Stimulated activated CD4-positive, alpha-beta T cell treated with anti-CD3 and anti-CD28 coated beads, Interleukin-12 subunit alpha, Interleukin-12 subunit beta, amount 100 ng/mL, for 4 hours (primary cell): ENCODE measurements at places on chromosomes 13 and 19.
A peak's percentile ranks its signal among the peaks of the same experiment; 100 is the strongest.

DNA sequence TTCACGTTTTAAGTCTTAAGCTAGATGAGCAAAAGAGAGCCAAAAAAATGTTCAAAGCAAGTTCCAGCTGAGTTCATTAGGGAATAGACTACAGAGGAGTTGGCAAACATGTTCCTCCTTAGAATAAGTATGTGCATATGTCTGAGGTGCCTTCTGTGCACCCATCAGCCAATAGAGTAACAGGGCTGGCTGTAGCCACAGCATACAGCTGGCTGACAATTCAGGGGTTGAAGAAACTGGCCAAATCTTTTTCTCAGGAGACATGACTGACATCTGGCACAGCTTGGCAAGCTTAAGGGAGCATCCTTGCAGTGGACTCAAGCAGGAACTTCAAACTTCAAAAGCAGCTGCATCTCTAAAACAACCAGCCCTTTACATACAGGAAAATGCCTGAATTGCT, 414.8 kb upstream of the PCDH20 start:
- DNase-seq: no peak

GRCh38 chr13:102020611-102021216, 381.1 kb downstream of the FGF14 start:
- no peak for DNase-seq

DNA sequence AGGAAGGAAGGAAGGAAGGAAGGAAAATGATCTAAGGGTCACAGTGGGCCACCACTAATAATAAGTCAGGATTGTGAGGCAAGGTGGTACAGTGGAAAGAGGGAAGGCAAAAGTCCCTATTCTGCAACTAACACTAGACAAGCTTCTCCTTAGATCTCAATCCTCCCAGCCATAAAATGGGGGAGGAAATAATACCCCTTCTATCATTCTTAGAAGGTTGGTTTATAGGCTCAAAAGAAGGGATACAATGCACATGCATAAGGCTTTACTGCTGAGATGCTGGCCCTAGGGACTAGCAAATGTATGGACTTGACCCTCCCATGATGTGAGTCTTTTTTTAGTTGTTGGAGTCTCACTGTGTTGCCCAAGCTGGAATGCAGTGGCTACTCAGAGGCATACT, 167.7 kb upstream of the ZNF507 start:
- no peak for DNase-seq

GRCh38 chr13:88857256-88857655, 1186.1 kb downstream of the SLITRK5 start:
- DNase-seq: no peak

- no peak for DNase-seq
Measured at GRCh38 chr13:110392510-110393240, 85.6 kb downstream of the COL4A2 start.

GRCh38 chr19:1069009-1069779, 2.2 kb downstream of the ARHGAP45 start:
- DNase-seq: no peak

DNA sequence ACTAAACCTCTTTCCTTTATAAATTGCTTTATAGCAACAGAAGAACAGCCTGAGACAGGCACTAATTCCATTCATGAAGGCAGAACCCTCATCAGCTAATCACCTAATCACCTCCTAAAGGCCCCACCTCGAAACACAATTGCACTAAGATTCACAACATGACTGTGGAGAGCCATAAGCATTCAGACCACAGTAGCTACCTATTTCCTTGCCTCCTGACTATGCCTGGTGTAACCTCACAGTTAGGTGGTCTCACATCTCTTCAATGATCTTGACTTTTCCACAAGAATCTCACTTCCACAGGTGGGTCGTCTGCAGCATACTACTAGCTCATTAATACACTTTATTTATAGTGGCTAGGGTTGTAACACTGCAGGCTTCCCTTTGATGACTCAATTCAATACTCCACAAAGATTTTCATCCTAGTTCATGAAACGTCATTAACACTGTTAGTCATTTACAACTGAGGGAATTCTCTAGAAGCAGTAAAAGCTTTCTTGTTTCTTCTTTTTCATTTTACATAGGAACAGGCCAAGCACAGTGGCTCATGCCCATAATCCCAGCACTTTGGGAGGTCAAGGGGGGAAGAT, 27.1 kb downstream of the STK24 start:
- DNase-seq: no peak

GRCh38 chr19:12891553-12892021, 627 bp downstream of the GCDH start:
- DNase-seq: no peak

DNA sequence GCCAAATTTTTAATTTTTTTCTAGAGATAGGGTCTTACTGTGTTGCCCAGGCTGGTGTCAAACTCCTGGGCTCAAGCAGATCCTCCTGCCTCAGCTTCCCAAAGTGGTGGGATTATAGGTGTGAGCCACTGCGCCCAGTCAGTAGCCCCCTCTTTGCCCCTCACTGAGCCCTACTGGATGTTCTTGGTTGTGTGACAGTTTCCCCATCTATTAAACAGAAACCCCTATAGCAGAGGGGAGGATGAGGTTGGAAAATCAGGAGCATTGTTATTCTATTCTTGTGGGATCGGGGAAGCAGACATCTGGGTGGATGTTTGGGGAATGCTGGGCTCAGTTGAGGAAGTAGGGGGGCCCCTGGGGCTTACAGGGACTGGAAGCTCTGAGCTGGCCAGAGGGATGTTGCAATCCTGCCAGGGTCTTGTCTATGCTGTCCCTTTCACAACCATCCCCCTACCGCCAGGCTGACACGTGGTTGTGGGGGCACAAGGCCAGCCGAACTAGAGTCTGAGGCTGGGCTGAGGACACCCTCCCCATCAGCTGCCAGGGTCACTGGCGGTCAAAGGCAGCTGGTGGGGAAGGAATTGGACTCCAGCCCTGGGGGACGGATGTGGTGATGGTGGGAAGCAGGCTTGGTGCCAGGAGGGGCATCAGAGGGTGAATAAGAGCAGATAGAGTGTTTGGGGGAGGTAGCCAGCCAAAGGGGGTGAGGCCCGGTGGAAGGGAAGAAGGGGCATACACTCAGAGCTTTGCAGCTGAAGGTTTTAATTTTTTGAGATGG, 10.9 kb downstream of the APOC1 start:
- DNase-seq: no peak

DNA sequence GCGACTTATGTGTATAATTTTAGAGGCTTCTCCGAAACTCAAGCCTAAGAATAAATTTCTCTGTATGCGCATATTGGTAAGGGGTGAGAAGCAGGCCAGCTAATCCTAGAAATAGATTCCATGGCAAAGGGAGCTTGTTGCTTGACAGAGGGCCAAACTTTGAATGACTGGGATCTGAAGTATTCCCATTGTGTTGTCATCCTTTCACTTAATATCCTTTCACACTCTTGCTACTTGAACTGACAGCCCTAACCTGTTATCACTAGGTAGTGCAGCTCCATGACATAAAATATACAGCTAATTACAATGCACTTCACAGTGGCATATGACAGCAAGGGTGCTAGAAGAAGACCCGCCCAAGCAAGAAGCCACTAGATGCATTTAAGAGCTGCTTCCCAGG, 309.8 kb downstream of the OXGR1 start:
- no peak for DNase-seq

GRCh38 chr13:51122868-51123566, 11.9 kb upstream of the C13orf42 start:
- no peak for DNase-seq

DNA sequence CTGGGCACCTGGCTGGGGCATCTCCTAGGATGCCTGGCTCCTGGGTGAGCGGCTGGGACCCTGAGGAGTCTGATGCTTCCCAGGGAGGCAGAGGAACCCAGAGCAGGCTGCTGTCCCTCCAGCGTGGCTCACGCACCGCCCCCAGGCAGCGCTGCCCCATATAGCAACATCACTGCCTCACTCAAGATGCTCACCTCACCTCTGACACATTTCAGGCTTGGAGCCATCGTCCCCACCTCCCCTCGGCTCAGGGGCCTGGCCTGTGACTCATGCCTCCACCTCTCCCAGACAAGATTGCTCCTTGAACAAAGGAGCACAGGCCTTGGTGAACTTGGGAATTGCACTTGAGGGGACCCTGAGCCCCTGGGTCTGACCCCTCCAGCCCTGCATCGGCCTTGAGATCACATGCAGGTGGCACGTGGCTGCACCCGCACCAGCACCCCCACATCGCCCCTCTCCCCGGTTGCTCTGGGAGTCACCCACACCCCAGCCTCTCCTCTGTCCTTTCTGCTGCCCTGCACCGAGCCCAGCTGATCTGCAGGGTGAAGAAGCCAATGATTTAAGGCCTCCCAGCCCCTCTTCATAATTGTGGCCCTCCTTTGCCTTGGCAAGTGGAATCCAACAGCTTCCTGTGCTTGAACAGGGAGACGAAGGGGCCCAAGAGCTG, 11.2 kb downstream of the CEBPA start:
- no peak for DNase-seq

GRCh38 chr19:6739883-6740588, 556 bp downstream of the TRIP10 start:
- peak; percentile 15 for DNase-seq

DNA sequence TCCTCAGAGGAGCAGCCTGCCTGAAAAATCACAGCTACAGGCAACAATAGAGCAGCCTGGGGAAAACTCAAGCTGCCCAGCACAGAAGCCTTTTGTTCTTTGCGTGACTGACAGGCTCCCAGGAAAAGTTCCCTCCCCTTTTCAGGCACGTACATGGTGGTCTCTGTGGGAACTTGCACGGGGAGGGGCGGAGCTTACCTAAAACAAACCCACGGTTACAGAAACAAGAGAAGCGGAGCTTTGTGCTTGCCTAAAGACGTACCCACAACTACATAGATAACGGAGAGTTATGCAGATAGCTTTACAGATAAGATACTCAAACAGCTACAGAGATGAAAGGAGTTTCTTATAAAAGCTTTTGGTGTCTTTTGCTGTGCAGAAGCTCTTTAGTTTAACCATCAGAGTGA, 11.4 kb downstream of the ETFB start:
- DNase-seq: no peak

GRCh38 chr13:51839711-51840540, 5.1 kb downstream of the TMEM272 start:
- no peak for DNase-seq

- no peak for DNase-seq
Measured at GRCh38 chr13:25046274-25046984, 49.5 kb upstream of the PABPC3 start.

GRCh38 chr19:18594096-18594823, 5.7 kb downstream of the REX1BD start:
- DNase-seq: peak; percentile 75

DNA sequence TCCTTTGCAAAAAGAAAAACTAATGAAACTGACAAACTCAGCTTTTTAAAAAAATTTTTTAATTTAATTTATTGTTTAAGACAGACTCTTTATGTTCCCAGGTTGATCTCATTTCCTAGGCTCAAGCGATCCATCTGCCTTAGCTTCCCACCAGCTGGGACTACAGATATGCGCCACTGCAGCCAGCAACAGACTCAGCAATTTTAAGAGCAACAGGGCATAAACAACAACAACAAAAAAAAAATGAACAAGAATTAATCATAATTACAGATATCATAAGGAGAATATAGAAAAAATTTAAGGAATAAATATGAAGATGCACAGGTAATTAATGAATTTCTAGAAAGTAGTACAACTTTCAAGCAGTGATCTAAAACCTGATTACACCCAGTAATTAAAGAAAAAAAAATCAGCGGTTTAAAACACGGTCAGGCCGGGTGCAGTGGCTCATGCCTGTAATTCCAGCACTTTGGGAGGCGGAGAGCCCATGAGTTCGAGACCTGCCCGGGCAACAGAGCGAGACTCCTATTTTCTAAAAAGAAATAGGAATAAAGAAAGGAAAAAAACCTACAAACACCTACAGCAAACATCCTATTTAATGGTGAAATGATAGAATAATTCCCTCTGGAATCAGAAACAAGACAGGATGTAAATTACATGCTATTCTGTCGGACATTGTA, 1.4 kb downstream of the ZNF699 start:
- DNase-seq: no peak

DNA sequence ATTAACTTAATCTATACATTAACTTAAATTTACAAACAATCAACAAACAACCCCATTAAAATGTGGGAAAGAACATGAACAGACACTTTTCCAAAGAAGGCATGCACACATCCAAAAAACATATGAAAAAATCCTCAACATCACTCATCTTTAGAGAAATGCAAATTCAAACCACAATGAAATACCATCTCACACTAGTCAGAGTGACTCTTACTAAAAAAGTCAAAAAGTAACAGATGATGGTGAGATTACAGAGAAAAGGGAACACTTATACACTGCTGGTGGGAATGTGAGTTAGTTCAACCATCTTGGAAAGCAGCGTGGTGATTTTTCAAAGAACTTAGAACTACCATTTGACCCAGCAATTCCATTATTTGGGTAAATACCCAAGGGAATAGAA, 759.2 kb upstream of the SLITRK1 start:
- no peak for DNase-seq

DNA sequence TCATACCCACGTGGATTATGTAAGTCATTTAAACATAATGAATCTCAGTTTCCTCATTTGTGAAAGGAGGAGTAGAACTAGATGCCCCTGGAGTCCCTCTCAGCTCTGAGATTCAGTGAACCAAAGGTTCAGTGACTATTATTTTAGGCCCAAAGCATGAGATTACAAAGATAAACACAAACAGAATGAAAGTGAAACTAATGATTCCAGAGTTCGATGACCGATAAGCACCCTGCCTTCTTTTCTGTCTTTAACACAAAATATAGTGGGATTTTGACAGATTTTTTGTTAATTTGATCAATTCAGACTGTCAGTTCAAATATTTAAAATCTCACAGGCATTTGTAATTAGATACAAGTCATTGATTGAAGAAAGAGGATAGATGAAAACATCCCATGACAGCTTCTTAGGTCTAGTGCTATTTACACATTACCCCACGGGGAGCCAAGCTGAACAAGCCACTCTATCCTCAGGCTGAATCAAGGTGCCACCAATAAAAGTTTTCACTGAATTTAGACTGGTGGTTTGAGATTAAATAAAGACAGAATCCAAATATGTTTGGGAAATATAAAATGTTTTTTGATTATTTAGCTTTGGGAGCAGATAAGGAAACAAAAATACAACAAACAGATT, 64.6 kb upstream of the RAP2A start:
- no peak for DNase-seq

- DNase-seq: no peak
Measured at GRCh38 chr13:58963321-58963720, 1200.4 kb downstream of the DIAPH3 start.

- no peak for DNase-seq
Measured at GRCh38 chr13:109088624-109088917, 459.2 kb downstream of the MYO16 start.
